ENCODE measurements at places on chromosomes 5 and 9.

DNA sequence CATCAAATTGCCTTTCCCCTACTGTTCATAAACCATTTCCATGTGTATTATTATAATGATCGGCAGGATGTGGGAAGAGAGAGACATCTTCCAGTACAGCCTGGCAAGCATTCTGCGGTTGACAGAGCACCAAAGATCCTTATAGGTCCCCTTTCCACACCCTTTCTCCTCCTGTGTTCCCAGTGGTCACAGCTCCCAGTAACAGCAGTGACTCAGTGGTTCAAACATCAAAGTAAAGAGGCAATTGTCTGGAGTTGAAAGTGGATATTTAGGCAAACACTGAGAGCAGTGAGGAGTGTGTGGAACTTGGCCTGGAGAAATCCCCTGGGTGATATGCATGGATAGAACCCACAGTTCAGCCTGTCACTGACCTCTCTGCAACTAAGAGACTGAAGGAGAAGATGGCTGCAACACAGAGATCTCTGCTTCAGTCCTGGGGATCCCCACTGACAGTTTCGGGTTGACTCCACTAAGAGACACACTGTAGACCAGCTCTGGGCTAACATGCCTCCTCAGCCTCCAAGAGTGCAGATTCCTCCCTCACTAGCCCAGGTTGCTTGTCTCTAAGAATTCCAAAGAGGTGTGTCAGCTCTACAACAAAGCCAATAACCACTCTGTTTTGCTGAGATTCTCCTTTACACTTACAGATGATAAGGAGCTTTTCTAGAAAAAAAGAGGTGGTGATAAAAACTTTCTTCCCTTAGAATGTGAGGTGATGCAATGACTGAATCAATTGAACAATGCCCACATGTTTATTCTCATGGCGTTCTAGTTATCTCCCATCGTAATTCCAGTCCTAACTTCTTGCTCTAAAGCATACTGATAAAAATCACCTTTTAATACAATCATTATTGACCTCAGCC, 94.4 kb upstream of the IL6ST start:
- no peak for DNase-seq

DNA sequence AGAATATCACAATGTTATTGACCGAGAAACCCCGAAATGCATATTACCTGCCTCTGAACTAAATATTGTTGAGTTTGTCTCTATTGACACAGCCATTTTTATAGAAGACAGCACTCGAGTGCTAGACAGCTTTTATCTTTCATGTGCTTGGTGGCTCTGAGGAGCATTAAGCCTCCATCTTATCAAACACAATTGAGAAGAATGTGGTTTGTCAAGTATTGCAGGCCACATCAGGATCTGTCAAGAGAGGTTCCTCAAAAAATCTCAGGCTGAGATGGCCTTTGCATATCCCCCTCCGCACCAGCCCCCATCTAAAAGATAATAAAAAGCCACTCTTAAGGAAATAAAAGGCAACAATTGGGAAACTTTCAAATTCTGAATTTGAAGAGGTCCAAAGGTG, 284.8 kb downstream of the DENND1A start:
- DNase-seq = no peak

DNA sequence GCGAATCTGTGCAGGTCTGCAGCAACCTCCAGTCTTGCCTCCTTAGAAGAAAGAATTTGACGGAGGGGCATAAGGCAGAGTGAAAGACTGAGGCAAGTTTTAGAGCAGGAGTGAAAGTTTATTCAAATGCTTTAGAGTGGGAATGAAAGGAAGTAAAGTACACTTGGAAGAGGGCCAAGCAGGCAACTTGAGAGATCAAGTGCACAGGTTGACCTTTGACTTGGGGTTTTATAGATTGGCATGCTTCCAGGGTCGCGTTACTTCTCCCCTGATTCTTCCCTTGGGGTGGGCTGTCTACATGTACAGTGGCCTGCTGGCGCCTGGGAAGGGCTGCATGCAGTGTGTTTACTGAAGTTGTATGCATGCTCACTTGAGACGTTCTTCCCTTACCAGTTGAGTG, 127.2 kb upstream of the FER start:
- DNase-seq = no peak

DNA sequence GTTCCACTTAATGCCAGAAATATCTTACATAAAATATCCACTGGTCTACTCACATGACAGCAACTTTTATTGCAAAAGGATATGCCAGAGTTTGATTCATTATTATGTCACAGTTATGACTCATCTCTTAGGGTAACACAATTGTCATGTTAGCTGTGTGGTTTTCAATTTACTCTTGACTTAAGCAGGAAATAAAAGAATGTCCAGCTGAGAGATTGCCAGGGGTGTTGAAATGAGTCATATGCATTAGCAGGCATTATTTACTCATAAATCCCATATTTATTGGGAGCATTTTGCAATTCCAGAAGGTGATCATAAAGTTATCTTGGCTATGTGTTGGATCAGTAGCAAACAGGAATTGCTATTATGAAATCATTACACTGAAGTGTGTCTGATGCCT, 1164.6 kb upstream of the CDH18 start:
- DNase-seq = no peak

DNA sequence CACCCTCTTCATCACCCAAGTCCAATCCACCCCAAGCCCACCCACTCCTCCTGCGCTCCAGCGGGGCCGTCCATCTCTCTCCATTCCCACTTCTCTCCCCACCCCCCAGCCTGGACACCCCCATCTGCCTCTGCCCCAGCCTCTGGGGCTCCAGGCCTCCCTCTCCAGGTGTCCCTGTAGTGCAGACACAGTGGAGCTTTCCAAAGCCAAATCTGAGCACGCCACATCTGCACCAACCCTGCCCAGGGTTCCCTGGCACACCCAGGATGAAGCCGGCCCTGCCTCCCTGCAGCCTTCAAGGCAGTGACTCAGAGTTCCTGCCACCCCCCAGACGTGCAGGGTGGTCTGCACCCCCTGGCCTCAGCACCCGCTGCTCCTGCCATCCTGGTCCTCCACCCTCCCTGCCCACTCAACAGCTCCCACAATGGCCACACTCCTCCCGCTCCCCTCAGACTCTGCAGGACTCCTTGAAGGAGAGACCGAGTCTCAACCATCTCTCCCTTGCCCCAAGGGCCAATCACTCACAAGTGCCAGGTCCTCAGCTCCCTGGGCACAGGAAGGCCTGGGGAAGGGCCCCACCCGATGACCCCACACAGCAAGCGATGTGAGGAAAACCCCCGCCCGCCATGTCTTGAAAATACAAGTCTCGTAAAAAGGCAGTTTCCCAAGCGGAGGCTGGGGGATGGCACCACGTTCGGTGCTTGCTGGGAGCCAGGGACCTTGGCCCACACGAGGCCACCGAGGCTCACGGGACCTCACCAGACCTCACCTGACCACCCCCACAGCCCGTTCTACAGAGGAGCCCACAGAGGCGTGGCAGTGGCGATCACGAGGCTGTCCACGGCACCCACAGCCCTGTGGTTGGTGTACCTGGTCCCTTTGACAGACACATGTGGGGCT, 22.2 kb downstream of the VAV2 start:
- no peak for DNase-seq

- no peak for DNase-seq
These were observed 21.7 kb downstream of the GM2A start for GRCh38 chr5:151274666-151275065.

All from neuronal stem cell (in vitro differentiated cells).